H54 (cell line): ENCODE measurements at places on chromosomes 2 and 18.

DNA sequence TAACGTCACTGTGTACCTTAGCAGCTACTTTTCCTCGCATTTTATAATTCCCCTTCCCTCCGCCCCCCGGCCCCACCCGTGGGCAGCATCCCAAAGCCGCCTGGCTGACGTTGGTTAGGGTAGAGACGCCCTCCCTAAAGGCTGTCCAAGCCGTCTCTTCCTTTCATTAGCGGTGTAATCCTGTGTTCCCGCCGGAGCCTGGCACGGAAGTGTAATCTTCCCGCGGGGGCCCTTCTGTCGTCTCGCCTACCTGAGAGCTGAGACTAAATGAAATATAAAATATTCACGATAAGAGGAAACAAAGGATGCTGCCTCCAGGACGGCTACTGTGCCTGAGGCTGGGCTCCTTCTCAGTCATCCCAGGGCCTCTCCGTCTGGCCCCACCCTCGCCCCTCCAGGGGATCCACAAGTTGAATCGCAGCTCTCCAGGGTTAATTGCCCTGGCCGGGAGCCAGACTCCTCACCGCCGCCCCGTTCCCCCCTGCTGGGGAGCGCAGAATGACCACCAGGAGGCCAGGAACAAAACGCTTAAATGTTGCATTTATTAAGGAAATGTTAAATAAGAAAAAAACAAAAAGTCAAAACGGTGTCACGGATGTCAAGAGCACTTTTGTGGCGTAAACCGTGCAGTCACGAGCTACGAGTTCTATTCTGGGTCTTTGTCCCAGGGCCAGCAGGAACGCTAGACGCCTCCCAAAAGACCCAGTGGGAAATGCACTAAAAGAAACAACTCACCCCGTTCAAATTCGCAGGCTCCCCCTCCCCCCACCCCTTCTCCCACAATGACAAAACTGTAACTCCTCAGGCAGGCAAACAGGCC is 1.5 kb downstream of the RPRM start:
- DNase-seq: no peak

GRCh38 chr18:57210107-57210715 is 63.3 kb downstream of the BOD1L2 start:
- DNase-seq: peak; percentile 55

DNA sequence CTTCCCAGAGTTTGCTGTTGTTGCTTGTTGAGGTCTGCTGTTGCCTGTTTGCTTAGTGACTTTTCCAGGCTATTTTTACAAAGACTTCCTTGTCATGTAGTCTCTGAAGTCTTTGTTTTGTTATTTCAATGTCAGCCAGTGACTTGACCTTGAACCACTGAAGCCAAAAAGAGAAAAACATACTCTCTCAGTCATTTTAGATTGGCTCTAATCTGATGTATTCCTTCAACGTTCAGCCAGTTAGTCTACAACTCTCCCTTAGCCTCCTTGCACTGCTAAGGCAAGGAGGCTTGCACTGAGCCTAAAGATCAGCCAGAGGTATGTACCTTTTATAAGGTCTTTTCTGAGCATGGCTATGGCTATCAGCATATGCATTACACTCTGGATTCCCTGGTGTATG is 27.9 kb downstream of the KIAA1328 start:
- DNase-seq: no peak

GRCh38 chr18:71471963-71472725 is 1072.0 kb downstream of the CBLN2 start:
- no peak for DNase-seq

DNA sequence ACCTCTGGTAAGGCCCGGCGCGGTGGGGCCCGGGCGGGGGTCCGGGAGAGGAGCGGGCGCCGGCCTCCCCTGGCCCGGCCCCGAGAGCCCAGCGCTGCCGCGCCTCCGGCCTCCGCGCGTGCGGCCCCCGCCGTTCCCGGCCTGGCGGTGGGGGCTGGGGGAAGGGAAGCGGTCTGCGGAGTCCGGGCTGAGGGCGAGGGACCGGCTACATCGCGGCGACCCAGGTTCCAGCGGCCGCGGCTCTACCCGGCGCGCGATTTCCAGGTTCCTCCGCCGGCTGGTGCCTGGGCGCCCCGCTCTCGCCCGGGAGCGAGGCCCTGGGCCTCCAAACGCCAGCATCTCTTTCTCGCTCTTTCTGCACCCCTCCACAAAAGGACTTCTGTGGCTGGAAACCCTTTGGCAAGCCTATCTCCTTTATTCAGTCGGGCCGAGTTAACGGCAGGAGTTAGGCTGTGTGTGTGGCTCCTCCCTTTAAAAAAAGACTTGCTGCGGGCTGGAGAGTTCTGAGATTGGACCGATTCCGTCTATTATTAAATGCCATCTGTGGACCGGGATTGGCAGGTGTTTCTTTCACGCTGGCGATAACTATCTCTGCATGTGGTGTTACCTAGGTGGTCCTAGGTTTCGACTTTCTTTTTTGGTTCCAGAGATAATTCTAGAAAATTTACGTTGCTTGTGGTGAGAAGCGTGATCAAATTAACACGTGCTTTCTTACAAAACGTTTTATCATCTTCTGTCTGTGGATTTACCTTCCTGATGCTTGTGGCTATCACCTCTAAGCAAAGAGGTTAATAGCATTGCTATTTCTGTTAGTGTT is 592 bp downstream of the ME2 start:
- no peak for DNase-seq

DNA sequence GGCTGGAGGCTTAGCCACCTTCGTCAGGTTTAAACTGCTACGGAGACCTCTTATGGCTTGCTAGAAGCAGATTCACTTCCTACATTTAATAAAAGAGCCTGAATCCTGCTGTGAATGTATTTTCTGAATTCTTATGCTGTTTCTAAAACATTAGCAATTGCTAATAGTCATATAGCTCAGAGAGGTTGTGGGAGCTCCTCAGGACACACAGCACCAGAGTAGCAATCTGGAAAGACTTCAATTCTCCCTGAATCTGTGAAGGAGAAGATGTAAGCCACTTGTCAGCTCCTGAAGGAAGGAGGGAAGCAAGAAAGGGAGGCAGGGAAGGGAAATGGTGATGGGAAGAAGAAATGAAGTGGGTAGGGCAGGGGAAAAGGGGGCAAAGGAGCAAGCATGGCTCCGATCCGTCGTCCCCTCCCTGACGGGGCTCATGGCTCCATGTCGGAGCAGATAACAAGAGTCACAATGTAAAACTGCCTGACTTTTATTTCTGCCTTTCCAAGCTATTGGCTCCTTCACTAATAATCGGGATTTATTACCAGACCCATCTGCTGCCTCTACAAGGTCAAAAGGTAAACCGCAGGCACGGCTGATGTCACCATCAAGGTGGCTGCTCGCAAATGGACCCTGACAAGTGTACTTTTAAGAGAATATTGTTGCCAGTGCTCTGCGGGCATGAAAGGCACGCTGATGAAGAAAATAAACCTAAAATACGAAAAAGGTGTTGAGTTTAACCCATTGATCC is 656.0 kb upstream of the SALL3 start:
- DNase-seq: no peak

DNA sequence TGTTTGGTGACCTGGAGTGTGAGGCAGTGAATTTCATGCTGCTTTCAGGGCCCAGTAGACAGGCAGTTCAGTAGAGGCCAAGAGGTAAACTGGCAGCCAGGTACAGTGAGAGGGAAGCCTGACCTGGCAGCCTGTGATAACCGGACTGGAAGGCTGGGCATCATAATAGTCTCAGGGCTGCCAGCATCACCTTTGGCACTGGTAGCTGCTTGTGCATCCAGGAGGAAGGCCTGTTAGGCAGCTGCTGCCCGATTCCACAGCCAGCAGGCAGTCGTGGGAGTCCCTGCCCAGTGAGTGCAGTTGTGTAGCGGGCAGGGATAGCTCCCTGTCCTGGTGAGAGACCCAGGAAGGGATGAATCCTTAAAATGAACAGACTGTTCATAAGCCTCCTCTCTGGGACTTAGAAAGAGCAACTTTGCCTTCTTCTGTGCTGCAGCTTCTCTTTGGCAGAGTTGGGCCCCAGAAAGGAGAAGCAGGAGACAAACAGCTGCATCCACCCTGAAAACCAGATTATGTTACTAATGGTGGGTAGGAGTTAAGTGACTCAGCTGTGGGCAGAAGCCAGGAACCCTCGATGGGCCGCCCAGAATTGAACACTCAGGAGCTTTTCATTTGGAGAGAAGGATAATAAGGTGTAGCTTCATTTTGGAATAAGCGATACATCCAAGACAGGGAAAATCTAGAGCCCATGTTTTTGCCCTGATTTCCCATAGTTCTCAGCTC is 8.1 kb upstream of the GPBAR1 start:
- DNase-seq: no peak

GRCh38 chr18:44958455-44958854 is 277.8 kb downstream of the SETBP1 start:
- DNase-seq: no peak

DNA sequence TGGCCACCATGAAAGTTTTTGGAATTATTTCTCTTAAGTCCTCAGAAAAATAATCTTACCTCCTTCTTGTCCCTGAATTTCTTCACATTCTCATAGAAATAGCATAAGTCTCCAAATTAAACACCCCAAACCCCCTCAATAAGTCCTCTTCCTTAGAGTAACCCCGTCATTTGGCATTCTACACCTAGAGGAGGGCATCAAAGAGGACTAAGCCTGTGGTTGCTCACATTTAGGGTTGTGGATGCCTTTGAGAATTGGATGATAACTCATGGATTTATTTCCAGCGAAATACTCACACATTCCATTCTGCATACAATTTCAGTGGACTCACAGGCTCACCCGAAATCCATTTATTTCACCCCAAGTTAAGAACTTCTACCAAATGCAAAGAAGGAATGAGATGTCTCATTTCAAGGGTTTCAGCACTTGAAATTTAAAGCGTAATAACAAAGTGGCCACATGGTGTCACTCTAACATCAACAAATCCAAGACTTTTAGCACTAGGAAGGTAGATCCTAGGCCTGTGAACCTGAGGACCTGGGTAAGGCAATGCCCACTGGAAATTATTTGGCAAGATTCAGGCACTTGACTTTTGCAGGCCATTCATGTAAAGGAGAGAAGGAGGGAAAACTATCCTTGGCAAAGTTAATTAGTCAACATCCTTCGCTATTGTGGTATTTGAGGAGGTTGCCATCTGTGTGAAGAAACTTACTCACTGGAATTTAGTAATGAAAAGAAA is 24.6 kb downstream of the DYTN start:
- peak; percentile 17 for DNase-seq
